Vagina (tissue), 2 donors: ENCODE measurements at places on chromosomes 1 and 21.

- DNase-seq, result no peak
These were observed 12.3 kb upstream of the RCC2 start for GRCh38 chr1:17451731-17452130.

GRCh38 chr1:27001570-27002360 is 8.3 kb downstream of the TRNP1 start:
- no peak for DNase-seq

- no peak for DNase-seq
These were observed 685 bp upstream of the SYT6 start for GRCh38 chr1:114154146-114154962.

DNA sequence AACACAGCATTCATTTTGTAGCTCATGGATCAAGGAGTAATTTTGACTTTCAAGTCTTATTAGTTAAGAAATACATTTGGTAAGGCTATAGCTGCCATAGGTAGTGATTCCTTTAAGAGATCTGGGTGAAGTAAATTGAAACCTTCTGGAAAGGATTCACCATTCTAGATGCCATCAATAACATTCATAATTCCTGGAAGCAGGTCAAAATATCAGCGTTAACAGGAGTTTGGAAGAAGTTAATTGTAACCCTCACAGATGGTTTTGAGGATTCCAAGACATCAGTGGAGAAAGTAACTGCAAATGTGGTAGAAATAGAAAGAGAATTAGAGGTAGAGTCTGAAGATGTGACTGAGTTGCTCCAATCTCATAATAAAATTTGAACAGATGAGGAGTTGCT is 216.6 kb downstream of the GREM2 start:
- DNase-seq, result no peak

DNA sequence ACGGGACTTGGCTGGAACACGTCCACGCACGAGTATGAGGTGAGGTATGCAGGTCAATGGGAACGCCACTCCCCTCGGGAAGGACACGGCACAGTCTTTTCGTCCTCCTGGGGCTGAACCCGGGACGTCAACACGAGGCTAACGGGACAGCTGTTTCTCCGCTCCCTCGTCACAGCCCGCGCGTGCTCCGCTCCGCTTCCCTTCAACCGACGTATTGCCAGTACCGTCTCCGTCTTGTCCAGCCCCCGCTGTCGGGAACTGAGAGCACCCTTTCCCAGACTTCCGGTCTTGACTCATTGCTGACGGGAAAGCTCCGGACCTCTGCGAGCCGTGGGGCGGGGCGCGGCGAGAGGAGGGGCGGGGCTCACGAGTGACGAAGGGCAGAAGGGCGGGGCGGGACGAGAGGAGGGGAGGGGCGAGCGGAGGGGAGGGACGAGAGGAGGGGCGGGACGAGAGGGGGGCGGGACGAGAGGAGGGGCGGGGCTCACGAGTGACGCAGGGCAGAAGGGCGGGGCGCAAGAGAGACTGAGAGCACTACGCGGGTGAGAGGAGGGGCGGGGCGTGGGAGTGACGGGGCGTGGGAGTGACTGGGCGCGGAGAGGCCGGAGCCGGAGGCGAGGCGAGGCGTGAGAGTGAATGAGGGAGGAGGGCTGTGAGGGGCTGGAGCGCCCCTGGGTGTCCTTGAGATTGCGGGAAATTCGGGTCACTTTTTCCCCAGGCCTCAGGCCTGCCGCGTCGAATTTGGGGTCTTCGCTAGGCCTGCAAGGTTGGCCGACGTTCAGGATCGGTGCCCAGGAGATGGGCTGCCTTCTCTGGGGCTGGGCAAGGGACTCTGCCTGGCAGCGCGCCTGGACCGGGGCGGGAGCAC is 22.2 kb upstream of the CFAP126 start:
- DNase-seq, result peak; percentile 99

GRCh38 chr1:86527306-86527705 is 19.6 kb upstream of the CLCA4 start:
- DNase-seq, result no peak

DNA sequence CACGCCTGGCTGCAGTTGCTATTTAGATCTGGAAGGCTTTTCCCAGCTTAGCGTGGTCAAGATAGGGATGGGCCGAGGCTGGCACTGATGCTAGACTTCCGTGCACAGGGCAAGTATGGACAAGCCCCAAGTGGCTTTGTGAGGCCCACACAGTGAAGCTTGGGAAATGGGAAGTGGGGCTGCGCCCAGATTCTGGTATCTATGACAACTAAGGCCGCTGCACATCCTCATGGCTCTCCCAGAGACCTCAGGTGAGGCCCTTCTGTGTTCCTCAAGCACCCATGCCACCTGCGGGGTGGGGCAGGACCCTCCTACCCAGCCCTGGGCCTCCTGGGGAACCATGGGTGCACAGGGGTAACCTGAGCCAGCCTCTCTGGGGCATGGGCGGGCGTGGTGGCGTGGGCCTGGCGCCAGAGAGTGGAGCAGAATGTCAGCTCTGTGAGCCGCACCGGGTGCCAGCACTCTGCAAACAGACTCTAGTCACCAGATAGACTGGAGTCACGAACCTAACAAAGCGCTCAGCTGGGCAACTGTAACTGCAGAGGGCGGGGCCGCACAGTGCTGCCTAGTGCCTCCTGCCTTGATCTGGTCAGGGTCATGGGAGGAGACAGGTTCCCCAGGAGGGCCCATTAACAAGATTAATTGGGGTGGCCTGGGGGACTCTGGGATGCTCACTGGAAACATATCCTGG is 46.4 kb downstream of the ELF3 start:
- no peak for DNase-seq

DNA sequence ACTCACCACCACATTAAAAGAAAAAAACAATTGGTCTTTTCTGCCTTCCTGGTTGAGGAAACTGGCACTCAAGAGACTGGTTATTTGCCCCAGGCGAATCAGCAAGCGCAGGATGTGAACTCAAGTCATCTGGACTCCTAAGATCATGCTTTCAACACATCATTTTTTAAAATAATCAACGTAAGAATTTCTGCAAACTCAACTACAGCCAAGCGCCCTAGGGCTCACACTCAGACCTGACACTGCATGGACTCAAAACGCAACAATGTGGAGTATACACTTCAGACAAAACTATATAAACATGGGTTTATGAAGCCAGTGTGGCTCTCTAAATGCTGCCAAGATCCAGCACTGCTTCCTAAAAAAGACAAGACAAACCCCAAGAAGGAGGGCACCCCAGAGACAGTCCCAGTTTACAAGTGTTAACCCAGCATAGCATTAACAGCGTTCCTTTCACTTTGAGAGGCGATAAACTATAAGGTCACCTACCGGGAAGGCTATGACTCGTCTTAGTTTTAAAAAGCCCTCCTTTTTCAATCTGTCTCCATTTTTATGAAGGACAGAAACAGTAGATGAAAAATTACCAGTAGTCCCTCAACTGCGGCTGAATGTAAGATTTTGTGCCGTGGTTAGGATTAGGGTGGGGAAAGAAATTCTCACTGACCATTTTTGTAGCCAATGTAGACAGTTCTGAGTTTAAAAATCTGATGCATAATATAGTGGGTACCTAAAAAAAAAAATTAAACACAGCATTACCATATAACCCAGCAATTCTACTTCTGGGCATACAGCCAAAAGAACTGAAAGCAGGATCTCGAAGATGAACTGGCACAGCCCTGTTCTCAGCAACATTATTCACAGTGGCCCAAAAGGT is 54.8 kb downstream of the SIPA1L2 start:
- DNase-seq, result no peak

DNA sequence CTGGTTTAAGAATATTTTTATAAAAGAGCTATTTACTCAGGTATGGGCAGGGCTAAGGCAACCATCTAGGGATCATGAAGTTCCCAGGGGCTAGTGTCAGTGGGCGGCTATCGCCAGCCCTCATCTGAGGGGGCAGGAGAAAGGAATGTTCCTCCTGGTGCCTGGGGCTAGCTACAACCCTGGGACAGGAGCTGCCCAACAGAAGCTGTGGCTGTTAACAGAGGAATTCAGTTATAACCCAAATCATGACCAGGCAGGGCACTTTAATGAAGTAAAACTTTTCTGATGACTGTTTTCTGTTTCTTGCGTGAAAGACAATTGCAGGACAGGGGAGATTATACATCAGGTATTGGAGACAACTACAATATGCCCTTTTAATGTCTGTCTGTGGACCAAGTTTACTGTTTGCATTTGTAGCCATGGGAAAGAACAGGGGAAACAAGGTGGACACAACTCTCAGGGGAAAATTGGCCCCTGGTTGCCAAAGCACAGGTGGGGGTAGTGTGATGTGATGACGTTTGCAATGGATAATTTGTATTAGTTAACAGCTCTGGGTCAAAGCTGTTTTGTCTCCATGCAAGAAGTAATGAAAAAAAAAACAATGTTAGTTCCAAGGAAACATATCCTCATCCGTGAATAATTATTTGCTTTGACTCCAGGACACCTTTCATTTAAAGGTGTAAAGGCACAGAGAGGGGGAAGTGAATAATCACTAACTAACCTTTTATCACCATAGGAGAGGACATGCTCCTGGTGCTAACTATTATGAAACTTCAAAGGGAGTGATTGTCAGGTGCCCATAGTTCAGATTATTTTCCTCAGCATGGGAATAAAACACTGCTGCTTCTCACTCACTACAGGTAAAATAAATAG is 105.2 kb downstream of the TSEN15 start:
- DNase-seq, result no peak

DNA sequence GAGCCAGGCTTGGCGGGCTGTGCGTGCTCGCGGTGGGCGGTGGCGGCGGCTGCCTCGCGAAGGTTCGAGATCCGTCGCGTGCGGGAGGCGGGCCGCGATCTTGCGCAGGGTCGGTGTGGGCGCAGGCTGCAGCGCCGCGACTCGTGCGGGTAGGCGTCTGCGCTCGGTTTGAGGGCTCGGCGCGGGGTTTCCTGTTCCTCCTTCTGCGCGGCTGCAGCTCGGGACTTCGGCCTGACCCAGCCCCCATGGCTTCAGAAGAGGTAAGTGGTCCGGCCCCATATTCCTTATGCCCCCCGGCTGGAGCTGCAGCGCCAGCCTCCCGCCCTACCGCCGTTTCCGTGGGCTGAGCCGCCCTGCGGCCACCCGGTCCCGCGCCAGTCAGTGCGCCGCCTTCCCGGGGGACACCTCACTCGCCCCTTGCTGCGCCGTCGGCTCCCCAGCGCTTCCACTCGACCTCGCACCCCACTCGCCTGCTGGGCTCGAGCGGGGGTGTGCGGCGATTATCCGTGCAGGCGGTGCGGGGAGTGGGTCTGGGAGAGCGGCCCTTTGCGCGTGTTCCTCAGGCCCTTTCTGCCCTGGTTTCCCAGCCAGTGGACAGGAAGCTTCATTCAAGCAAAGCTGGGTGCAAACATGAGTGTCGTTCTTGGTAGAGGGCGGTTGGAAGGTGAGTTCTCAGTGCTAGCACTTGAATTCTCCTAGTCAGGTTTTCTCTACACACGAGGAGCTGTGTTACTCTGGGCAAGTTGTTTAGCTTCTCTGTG is at the start of gene CACYBP:
Gene CACYBP, plus strand, starts transcription at position 12 of the 761 bp plus-strand sequence. Its CDS starts 234 bp downstream, at position 246.
- peak; percentile 93 for DNase-seq

GRCh38 chr1:20713440-20713839 is 4.4 kb downstream of the KIF17 start:
- no peak for DNase-seq

- DNase-seq, result no peak
These were observed 8.2 kb upstream of the LAPTM5 start for GRCh38 chr1:30765556-30766434.

GRCh38 chr1:24898152-24898908 is 31.7 kb downstream of the RUNX3 start:
- DNase-seq, result no peak

DNA sequence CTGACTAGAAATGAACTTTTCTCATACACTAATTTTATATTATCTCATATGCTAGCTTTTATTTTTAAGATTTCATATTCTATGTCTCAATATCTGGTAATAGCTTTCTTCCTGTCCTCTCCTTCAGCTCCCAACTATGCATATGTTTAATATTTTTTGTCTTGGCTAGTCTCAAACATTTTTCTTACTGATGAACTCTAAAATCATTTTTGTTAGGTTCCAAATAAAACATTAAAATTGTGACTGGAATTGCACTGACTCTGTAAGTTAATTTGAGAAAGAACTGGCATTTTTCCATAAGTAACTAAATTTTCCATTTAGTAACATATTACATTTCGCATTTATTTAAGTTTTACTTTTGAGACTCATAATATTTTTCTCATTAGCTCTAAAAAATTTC is 368.5 kb upstream of the DPYD start:
- DNase-seq, result no peak

DNA sequence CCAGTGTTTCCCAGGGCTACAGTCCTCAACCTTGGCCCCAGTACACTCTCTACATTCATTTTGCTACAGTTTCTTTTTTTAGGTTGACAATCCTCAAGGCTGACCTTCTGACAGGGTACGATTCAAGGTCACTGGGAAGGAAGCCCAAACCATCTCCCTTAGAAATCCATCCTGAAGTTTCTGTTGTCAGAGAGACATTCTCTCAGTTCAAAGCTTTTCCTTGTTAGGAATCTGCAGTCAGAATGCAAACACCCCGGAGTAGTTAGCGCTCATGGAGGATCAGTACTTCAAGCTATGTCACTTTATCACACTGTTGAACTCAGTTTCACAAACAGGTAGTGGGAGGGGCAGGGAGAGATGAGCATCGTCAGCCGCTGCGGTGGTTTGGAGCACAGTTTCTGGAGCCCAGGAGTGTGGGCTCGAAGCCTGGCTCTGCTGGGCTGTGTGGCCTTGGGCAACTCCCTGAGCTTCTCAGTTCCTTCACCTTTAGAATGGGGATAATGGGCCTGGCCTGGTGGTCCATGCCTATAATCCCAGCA is 4.2 kb downstream of the SLC2A5 start:
- DNase-seq, result no peak

DNA sequence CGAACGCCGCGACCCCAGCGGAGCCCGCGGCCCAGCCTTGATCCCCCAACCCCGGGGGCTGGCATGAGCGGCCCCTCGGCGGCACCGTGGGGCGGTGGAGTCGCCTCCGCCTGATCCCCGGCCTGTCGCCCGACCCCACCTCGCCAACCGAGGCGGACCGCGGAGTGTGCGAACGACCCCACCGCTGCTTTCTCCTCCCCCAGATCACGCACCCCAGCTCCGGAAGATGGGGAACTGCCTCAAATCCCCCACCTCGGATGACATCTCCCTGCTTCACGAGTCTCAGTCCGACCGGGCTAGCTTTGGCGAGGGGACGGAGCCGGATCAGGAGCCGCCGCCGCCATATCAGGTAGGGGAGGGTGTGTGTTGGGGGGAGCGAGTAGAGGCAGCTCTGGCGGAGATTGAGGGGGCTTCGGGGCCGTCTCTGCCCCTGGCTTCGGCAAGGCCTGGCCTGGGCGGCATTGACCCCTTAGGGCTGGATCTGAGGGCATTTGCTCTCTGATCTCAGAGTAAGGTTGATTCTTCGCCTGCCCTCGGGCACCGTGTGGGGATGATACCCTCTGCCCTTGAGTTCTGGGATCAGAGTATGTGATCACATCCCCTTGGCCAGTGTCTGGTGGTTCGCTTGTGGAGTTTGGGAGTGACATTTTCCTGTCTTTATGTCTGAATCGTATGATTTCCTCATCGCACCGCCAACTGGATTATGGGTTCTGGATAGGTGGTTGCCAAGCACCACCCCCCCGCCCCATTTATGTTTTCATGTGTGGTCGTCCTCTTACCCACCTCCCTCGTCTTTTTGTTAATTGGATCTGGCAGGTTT is 668 bp downstream of the RNF11 start:
- peak; percentile 86 for DNase-seq

DNA sequence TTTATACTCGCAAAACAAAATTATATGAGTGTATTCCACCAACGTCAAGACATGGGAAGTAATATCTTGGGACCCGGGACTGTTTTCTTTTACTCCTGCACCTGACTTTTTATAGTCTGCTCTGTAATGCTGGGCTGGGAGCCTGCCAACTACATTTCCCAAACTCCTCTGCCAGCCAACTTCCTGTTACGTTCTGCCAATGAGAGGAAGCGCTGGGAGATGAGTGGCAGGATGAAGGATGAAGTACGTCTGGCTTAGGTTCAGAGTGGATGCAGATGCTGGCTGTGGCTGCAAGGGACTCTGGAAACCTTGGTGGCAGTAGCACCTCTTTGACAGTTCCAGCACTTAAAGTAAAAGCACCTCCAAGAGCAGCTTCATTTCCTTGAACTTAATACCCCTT is 59.6 kb downstream of the USP24 start:
- no peak for DNase-seq
